ENCODE measurements at places on chromosomes 3 and 15.

- DNase-seq: no peak
Measured at GRCh38 chr3:71577011-71577410, 6.5 kb downstream of the FOXP1 start.

DNA sequence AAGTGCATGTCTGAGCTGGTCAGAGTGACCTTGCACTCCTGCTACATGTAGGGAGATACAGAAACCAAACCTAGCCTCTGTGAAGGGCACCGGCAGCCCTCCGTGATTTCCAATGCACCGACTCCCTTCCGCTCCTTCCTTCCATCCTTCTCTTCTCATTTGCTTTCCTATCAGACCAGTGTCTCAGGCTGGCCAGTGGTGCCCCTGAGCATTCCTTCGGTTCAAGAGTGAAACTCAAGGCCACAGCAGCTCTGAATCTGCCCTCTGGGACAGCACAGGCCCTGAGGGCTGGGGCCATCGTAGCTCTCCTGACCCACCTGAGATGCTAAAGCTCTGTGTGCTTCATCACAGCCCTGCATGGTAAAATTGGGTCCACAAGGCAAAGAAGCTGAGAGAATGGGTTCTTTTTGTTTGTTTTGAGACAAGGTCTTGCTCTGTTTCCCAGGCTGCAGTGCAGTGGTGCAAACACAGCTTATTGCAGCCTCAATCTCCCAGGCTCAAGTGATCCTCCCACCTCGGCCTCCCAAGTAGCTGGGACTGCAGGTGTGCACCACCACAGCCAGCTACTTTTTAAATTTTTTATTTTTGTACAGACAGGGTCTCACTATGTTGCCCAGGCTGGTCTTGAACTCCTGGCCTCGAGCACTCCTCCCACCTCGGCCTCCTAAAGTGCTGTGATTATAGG, 2.3 kb upstream of the BMF start:
- no peak for DNase-seq

GRCh38 chr3:59502806-59503205, 453.0 kb upstream of the CFAP20DC start:
- DNase-seq: peak; percentile 4

DNA sequence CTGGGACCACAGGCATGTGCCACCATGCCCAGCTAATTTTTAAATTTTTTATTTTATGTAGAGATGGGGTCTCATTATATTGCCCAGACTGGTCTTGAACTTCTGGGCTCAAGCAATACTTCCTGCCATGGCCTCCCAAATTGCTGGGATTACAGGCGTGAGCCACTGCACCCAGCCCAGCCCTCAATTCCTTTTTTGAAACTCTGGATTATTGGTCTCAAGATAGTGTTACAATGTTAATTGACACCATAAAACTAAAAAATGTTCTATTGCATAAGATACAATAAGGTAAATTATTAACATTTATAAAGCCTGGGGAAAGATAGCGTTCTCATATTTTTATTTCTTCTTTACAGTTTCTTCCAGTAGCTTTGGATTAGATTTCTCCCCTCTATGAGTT, 3.9 kb upstream of the NFKBIZ start:
- DNase-seq: no peak
